RWPE2 (cell line): ENCODE measurements at places on chromosomes 13 and 19.

- no peak for DNase-seq
Measured at GRCh38 chr13:43935878-43936277, 56.2 kb downstream of the LACC1 start.

GRCh38 chr13:40388617-40389016 lies 277.8 kb downstream of the FOXO1 start:
- no peak for DNase-seq

DNA sequence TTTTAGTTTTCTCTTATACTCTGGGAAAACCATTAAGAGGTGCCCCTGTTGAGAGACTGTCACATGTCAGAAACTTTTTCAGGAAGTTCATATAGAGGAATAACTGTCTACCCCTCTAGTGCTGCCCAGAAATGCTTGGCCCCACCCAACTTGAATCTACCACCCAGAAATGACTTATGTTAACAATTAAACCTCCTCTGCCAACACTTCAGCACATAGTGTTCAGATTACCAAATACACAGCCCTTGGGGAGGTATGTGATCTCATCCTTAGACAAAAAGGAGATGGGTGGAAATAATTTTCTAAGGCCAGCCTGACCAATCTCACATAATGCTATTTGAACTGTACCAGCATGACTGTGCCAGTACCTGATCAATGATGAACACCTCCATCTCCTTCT lies 35.6 kb downstream of the CCDC169 start:
- DNase-seq = no peak

DNA sequence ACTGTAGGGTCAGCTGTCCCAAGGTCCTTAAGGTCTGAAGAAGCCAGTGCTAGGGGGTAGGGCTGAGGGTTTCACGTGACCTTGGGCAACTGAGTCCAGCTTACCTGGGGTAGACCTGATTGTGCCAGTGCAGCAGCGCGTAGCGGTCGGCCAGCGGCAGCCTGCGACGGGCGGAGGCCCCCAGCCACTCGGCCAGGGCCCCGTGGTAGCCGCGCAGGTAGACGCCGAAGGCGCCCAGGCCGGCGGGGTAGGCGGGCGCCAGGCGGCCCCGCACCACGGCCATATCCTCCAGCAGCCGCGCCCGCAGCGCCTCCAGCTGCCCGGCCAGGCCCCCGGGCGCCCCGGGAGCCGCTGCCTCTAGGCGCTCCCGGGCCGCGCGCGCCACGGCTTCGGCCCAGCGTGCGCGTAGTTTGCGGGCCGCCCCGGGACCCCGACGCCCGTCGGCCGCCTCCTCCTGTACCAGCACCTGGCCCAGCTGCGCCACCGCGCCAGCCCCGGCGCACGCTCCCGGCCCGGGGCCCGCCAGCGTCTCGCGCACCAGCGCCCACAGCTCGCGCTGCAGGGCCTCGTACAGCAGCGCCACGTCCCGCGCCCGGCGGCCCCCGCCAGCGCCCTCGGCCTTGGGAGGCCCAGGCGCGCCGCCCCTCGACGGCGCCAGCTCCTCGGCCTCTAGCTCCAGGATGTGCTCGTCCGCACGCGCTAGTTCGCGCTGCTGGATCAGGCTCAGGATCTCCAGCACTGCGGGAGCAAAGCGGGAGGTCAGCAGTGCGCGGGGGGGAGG lies 10.9 kb downstream of the EXOC3L2 start:
- DNase-seq = no peak

GRCh38 chr19:17393002-17393401 lies 994 bp downstream of the CCDC194 start:
- DNase-seq = no peak

GRCh38 chr19:56477429-56478338 lies 539 bp upstream of the ZNF667 start:
- DNase-seq = peak; percentile 80

GRCh38 chr13:83881140-83881684 lies 1.1 kb downstream of the SLITRK1 start:
- DNase-seq = no peak
